ENCODE measurements at places on chromosomes 16 and 17.

- peak; percentile 23 for DNase-seq
Measured at GRCh38 chr16:64809876-64810629, 311.8 kb downstream of the CDH11 start.

DNA sequence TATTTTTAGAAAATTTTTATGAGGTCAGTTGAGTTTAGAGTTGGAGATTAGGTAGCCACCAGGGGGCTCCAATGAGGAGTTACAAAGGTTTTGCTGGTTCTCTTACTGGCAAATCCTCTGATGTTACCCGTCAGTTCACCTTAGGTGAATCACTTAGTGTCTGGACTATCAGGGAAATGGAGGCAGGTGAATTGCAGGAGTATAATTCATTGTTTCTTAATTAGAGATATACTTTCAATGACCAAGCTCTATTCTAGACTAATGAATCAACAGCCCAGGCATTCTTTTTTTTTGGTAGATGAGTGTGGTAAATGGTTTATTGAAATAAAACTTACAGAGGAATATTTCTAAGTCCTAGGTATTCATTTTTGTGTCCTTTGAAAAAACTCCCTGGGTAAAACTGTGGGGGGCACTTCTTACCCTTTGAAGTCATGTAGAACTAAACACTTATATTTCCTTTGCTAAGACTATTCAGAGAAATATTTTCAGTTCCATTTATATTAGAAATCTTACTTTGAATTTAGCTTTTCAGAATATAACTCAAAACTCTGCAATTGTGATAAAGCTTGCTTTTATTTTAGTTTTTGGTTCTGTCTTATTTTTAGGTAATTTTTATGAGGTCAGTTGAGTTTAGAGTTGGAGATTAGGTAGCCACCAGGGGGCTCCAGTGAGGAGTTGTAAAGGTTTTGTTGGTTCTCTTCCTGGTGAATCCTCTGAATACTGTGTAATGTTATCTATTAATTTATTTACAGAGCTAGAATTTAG lies 17.7 kb downstream of the PSMD11 start:
- DNase-seq, result peak; percentile 44

- DNase-seq, result no peak
Measured at GRCh38 chr17:47695429-47696376, 1.7 kb downstream of the TBKBP1 start.

DNA sequence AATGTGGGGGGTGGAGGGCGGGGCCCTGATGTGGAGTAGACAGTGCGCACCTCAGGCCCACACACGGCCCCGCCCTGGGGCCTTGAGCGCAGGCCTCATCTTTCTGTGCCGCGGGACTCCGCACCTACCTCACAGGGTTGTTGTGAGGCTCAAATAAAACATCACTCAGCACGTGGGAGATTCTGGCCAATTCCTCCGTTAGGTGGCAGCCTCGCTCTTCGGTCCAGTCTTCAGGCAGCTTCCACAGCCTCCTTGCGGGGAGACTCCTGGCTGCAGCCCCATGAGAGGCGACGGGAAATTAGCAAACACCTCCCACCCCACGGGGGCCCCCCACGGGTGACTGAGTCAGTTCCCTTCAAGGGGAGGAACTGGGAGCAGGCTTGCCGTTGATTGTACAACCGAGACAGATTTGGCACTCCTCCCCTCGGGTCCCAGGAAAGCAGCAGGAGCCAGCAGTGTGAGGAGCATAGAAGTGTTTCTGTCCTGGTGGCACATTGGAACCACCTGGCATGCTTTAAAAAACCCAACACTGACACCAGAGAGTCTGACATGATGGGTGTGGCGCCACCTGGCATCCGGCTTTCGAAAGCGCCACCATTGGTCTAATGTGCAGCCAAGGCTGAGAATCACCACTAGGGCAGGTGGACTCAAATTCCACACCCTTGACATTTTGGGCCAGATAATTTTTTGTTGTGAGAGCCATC lies 7.6 kb downstream of the MRM1 start:
- DNase-seq, result no peak

- peak; percentile 44 for DNase-seq
Measured at GRCh38 chr16:31352376-31353115, 2.4 kb upstream of the ITGAX start.

DNA sequence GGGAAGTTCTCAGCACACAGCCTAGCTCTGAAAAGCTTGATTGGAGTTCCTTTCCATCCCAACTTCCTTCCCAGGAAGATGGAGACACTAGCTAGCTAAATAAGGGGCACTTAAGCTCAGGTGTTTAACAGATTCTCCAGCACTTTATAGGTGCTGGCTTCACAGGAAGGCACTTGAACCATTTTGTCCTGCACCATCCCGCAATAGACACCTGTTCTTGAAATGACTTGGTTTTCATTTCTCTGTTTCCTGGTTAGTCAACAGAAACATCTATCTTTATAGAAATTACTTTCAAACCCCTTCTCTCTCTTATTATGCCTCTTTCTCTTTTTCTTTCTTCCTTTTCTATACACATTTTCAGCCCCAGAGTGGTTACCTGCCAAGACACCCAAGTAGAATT lies 409.9 kb upstream of the ZFHX3 start:
- no peak for DNase-seq

DNA sequence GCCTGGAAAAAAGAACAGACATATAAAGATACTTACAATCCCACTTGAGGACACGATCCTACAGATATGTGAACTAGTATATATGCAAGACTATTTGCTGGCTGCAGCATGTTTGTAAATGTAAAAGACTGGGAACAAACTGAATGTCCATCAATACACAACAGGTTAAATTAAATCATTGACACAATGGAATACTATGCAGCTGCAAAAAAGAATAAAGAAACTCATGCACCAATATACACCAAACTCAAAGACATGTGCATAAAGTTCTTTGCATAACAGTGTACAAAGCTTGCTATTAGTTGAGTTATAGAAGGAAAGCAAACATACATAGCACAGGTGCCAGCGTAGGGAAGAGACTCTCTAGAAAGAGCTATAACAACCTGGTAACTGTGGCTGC lies 61.9 kb upstream of the SREBF1 start:
- DNase-seq, result no peak

DNA sequence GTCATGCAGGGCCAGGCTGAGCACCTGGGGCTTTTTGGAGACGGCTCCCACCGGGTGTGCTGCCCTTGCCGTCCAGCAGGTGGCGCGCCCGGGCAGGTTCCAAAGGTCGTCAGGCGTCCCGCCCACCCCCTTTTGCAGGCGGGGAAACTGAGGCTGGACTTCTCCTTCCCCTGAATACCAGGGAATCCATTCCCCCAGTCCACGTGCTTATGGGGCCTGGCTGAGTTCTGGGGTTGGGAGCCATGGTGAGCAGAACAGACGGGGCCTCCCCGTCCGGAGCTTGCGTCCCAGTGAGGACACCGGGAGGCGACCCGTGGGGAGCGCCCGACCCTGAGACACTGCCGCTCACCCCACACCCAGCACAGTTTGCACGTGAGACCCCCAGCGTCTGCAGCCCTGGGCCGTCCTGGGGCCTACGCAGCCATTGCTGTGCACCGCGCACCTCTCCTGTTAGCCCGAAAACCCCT lies 51.8 kb upstream of the JPH3 start:
- DNase-seq, result no peak

DNA sequence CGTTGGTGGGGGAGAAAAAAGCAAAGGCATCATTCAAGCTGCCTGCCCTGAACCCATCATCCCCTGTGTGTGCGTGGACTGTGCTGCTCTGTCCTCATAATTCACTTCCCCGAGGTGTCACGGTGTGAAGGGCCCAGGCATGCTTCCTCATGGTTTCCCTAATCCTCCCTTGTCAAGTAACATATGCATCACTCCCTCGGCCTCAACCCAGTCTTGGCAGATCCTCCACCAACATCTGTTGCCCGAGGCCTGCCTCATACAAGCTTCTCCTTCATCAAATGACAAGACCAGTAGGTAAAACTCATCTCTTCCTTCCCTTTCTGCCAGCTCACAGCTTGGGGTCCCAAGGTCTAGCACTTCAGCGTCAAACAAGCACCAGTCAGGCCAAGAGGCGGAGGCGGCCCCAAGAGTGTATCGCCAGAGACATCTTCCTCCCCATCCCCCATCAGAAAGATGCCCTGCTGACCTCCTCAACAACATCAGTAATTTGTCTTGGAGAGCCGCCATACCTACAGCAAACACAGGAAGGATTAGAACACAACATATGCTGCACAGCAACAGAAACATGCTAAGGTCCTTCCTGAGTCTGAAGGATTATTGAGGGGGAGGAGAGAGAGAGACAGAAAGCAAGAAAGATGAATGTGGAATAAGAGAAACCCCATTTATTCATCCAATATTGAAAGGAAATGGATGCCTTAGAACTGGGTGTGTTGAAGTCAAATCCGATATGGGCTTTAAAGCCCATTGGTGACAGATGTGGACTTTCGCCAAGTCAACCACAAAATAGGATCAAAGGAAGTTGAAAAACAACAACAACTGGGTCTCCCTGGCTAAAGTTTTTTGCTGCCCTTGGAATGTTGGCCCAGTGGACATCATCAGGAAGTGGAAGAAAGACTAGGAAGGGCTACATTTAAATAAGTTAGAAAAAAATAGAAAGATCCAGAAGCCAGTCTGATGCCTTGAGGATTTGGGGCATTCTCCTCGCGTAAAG lies 38.4 kb downstream of the SOX9 start:
- DNase-seq, result no peak

DNA sequence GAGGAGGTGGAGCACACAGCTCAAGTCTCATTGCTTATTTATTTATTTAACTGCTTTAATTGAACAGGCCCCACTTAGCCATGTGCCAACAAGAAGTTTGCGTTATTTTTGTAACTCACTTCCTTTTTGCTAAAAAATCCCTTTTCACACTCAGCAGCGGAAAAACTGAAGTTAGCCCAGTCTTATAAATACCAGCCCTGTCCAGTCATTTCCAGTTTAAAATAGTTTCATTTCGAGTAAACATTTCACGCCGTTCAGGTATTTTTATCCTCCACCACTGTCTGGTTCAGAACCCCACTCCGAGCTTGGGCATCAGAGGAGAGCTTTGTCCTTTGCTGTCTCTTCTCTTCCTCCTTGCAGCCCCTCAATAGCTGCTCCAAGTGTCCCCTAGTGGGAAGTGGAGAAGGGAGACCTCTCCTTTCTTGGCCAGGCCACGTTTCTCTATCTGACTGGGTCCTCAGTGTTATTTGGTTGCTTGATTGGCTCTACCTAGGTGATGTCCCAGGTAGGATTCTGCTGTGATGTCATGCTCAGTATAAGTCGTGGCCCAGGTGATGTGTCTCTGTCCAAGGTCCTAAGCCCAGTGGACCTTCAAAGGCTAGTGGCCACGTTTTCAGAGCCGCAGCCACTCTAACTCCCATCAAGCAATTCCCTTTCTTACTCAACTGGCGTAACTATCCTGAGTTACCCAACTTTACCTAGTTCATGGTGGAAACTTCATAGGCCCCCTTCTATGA lies 53.0 kb upstream of the GAS7 start:
- peak; percentile 21 for DNase-seq

DNA sequence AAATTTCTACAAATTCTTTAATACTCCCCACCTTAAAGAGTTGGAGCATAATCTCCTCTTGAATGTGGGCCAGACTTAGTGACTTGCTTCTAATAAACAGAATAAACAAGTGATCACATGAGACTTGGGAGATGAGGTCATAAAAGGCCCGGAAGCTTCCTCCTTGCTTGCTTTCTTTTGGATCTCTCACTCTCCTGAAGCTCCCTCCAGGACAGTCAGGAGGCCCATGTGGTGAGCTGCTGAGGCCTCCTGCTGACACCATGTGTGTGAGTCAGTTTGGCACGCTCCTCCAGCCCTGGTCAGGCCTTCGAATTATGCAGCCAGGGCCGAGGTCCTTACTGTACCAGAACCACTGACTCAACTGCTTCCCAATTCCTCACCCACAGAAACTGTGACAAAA lies 53.2 kb downstream of the NDEL1 start:
- DNase-seq, result no peak

DNA sequence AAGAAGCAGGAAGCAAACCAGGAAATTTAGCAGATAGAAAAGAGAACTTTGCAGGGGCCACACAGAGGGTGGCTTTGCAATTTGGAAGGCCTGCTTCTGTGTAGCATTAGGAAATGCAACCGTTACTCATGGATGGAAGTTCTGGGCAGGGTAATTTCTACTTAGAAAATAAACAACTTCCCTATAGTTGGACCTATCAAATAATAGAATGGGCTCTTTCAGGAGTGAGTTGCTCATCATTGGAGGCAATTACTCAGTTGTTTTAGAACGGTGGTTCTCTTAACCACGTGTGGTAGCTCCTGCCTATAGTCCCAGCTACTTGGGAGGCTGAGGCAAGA lies 25.8 kb upstream of the HS3ST2 start:
- DNase-seq, result no peak

GRCh38 chr16:53626811-53627210 lies 76.8 kb downstream of the RPGRIP1L start:
- DNase-seq, result no peak

DNA sequence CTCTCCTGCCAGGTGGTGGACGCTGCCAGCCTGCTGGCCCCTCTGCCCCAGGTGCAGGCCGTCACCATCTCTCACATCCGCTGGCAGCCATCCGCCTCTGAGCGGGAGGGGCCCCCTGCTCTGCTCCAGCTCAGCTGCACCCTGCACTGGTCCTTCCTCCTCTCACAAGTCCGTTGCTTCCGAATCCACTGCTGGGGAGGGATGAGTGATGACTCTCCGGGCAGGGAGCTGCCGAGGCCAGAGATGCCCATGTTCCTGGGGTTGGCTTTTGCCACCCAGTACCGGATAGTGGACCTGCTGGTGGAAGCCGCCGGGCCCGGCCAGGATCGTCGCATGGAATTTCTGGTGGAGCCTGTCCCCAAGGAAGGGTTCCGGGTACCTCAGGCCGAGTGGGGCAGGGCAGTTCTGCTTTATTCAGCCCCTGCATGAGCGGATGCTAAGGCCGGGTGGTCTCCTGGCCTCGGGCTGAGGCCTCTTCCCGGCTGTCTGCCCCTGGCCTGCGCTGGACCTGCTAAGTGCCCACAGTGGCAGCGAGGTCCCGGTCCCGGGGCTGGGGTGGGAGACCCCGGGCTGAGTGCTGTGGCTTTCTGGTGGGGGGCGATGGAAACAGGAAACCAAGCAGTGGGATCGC lies 11.4 kb downstream of the ENGASE start:
- no peak for DNase-seq

GRCh38 chr16:20242568-20243255 lies 84.6 kb downstream of the GP2 start:
- no peak for DNase-seq

DNA sequence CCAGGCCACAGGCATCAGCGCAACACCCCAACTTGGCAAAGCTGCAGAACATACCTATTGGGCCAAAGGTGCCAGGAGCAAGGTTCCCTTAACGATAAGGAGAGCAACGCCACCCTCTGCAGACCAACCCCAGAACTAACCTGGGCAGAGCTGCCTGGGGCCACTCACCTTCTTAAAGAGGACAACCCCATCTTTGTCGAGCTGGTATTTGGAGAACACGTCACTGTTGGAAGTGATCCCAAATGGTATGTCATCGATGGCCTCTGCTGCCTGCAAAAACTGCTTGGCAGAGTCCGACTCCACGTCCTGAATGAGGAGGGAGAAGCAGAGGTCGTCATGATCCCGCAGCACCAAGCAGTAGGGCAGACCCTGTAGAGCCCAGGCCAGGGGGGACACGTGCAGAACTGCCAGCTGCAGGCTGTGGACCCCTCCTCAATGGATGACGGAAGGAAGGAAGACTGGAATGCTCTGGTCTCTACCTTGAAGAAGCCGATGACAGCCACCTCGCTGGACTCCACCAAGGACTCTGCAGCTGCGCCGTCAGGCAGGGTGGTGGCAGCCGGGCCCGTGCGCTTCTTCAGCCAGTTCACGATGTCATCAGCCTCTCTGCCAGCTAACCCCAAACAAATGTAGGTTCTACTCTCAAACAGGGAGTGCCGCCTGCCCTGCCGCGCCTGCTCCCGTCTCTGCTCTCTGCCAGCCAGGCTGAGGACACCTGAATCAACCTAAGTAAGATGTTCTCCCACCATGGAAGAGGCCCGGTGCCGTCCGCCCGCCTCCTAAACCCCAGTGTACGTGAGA lies 5.2 kb downstream of the P4HB start:
- DNase-seq, result no peak

- no peak for DNase-seq
Measured at GRCh38 chr16:51666821-51667220, 515.8 kb upstream of the SALL1 start.

Data from globus pallidus (tissue), 1 donor.